Left lung (tissue), 14 donors: ENCODE measurements at places on chromosomes 5 and 9.

DNA sequence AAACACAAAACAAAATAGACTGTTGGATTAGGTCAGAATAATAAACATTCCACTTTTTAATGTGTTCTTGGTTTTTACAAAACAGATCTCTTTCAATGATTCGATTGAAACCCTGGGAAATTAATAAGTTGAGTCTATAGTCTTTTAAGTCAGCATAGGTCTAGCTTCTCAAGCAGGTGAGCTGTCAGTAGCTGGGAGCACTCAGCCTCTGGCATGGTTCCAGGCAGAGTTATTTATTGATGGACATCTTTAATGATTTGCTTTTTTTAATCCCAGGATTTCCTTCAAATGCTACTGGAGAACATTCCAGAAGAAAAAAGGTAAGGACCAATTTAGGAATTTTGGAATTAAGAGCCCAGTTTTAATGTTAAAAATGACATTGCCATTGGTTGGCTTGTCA lies 241.0 kb downstream of the AOPEP start:
- DNase-seq: no peak

GRCh38 chr9:89920951-89921350 lies 316.1 kb downstream of the GADD45G start:
- DNase-seq: no peak

- DNase-seq: no peak
These were observed 592.8 kb downstream of the CSNK1G3 start for GRCh38 chr5:124104821-124105220.

GRCh38 chr5:29720954-29721353 lies 1472.5 kb upstream of the CDH6 start:
- DNase-seq: no peak

DNA sequence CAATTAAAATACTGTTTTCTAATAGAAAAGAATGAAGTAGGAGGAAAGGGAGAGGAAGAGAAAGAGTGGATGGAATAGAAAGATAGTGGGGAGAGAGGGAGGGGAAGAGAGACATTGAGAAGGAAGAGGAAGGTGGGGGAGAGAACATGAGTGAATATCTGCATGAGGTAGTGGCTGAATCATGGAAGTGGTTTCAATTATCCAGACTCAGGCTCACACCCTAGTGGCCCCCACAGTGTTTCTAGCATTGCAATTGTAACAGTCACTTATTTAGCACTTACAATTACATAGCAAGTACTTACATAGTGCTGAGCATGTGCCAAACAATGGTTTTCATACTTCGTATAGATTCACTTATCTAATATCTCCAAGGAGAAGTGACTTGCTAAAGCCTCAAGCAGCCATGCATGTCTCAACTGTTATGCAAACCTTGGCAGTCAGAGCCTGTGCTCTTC lies 72.7 kb downstream of the CAST start:
- no peak for DNase-seq

GRCh38 chr9:93343663-93344062 lies 107.8 kb upstream of the FAM120A start:
- DNase-seq: no peak

GRCh38 chr5:89733772-89734171 lies 675.8 kb downstream of the CETN3 start:
- no peak for DNase-seq

GRCh38 chr5:172509405-172509781 lies 55.1 kb upstream of the SH3PXD2B start:
- peak; percentile 9 for DNase-seq

DNA sequence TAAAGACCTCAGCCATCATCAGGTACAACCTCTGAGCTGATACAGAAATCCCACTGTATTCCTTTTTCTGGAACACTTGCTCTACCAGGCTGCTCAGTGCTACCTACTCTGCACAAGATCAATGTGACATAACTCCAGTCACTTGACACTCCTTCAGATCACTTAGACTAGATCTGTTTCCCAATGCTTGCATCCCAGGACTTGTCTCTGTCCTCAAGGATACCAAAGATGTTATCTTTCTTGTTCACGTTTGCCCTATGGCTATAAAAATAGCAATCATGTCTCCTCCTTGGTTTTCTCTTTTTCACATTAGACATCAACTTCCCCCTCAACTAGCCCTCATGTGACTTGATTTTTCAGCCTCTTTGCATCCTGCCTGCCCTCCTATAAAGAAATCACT lies 188.1 kb upstream of the PTGER4 start:
- no peak for DNase-seq

DNA sequence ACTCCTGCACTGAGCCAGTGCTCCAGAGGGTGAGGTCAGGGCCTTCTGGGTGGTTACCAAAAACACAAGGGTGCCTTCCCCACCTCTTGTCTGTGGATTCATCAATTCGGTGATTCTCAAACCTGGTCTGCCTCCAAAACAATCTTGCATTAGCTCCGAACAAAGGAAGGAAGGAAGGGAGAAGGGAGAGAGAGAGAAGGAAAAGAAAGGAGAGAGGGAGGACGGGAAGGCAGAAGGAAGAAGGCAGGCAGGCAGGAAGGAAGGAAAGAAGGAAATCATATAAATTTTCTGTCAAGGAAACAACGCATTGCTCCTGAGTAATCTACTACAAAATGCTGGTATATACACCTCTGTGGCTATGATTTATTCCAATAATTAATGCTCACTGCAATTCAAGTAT lies 39.3 kb downstream of the MYO10 start:
- DNase-seq: no peak

DNA sequence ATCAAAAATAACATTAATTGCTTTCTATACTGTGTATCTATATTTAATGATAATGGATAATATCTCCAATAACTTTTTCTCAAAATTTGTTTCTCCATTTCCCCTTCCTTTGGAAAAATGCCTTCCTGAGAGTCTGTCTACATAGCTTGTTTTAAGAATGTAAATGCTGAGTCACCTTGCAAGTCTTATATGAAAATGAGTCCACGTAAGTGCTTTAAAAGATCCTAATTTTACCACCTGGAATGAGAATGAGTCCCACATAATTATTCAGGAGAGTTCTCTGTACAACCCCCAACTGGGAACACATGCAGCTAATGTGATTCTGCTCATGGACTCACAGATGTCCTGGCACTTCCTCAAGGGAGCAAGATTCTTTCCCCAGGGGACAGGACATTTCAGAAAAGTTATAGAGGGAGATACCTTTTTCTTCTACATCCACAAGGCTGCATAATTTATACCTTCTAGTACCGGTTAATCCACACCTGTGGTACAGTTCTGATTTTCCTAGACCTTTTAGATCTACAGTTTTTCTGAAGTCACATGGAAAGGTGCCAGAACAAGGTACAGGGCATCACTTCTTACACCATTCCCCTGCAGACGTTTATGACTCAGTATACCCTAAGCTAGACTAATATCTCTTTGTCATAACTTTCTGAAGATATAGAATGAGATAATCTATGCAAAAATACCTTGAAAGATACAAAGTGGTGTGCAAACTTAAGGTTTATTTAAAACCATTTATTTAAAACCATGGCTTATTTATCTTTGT lies 314.1 kb downstream of the CETN3 start:
- no peak for DNase-seq

GRCh38 chr5:116810951-116811350 lies 236.3 kb upstream of the SEMA6A start:
- DNase-seq: no peak

DNA sequence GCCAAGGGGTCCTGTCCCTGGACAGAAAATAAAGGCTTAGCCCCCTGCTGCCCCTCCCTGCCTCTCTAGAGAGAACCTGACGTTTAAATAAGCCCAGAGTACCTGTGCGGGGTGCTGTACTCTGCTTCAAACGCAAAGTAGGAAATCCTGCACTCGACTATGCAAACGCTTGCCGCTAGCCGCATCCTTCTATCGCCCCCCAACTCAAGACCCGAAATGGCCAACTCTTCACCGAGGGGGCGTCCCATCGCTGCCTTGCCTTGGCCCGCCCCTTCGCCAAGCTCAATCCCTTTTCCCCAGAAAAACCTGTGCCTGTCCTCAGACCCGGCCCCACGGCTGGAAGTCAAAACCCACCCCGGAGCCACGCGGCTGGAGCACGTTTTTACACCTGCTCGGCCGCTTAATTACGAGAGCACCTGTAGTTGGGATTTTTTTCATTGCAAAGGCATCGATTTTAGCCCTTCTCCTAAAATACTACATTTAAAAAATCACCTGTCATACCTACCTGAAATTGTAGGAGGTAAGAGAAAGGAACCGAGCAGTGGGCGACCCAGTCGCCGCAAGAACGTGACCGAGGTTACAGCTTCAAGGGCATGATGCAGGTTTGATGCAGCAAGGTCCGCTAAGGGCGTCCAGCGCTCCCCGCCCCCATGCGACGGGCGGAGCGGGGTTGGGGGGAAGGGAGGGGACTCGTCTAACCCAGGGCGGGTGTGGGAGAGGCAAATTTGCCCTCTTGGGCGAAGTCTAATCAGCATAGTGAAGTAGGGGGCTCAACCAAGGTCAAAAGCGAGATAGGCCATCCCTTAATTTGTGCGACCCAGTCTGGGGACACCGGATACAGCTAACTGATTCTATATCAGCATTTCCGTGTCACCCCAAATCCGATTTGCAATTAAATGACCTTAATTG lies 3.5 kb downstream of the ELAVL2 start:
- DNase-seq: no peak

- DNase-seq: no peak
These were observed 13.6 kb upstream of the CXXC5 start for GRCh38 chr5:139634541-139634940.

DNA sequence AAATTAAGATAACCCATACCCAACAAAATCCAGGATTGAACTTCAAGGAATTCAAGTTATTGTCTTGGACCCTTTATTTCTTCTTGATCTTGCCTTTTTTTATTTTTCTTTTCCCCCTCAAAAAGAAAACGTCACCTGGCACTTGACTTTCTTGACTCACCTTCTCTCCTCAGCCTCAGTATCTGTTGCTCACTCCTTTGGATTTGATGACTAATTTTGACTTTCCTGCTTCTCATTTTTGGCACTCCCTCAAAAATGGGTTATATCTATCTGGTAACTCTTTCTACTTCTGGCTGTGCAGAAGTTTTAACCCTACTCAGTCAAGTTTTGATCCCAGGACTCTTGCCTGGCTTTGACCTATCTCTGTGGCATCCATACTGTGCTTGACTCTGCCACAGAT lies 66.6 kb upstream of the SPATA31D4 start:
- DNase-seq: no peak

- no peak for DNase-seq
These were observed 85.5 kb downstream of the TEK start for GRCh38 chr9:27194401-27195091.

- no peak for DNase-seq
These were observed 48.6 kb downstream of the HRH2 start for GRCh38 chr5:175706499-175706898.

DNA sequence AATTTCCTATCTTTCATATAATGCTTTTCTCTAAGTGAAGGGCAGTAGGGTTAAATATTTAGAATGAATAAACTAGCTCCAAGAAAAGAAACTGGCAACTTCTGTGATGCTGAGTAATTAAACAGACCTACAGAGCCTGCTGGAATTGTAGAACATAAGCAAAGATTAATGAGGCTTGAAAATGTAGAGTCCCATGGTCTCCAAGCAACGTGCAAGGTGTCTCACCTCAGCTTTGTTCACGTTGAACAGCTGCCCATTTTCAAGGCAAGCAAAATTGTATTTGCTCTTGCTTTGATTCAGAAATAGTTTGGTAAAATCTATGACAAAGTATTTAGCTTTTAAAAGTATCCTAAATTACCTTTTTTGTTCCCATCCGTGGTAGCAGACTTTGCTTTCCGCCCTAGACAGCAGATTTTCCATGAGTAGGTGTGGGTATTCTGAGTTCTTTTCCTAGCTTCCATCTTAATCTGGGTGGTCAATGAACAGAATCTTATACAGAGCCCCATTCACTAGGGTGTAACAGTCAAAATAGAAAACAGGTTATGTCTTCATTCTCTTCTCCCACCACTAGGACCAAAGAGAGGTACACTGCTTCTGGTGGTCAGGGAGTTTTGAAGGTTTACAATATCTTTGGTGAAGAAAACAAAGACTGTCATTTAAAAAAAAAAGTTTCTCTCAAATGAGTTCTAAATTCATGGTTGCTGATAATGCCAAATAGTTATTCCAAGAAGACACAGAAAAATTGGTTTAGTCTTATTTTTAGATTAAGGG lies 52.1 kb upstream of the TYRP1 start:
- no peak for DNase-seq

GRCh38 chr9:126999315-127000068 lies 84.9 kb downstream of the RALGPS1 start:
- DNase-seq: no peak

DNA sequence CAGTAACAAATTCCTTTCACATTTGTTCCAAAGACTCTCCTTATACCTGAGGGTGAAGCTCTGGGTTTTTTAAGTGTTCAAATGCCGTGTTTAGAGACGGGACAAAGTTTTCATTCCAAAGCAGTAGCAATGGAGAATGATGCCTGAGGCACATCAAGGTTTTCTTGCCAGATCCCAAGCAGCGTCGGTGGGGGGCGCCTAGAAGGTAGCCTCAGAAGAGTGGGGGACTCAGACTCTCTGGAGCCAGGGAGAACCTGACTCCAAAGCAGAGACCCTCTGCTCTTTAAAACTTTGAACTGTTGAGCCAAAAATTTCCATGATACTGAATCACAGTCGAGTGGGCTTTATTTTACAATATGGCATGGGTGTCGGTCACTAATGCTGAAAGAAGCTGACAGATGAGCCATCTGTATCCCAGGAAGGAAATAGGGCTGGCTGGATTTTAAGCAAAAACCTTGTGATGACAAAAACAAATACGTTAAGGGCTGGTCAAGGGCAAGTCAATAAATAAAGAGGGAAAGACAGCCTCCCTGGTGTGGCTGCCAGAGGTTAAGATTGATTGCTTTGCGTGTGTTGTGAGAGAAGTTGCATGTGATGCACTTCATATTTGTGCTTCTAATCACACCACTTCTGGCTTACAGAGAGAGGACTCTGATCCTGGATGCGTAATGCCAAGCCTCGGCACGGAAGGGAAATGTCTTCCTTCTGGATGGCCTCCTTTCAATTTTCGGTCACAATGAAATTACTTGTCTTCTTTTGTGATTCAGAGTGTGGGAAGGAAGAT lies 161.1 kb upstream of the EFNA5 start:
- DNase-seq: no peak

DNA sequence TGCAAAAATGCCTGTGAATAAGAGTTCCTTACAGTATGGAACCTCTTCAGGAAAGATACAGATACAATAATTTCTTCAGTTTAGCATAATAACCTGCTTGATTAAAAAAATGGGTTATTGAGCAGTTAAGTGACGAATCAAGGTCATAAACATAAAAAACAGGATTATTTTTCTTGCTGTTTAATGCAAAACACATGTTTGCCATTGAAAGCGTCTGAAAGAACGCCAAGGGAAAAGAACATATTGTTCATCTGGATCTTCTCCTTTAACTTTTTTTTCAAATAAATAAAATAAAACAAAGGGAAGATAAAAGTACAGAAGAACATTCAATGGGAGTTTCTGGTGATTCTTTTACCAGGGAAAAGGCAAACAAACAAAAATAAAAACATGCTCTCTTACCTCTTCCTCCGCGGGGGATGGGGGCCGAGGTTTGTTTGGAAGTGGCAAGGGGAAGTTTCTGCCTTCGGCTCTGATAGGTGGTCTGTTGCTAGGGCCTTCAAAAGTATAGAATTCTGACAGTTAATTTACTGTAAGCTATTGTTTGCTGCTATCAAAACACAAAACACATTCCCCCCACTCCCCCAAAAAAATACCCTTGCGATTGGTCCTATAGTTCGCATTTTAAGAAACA lies 20.1 kb downstream of the C5orf58 start:
- no peak for DNase-seq

- DNase-seq: no peak
These were observed 261.8 kb downstream of the ASTN2 start for GRCh38 chr9:117153021-117153420.

GRCh38 chr9:129380961-129381401 lies 202.9 kb upstream of the IER5L start:
- no peak for DNase-seq
